ENCODE measurements at places on chromosomes 6 and 20.

DNA sequence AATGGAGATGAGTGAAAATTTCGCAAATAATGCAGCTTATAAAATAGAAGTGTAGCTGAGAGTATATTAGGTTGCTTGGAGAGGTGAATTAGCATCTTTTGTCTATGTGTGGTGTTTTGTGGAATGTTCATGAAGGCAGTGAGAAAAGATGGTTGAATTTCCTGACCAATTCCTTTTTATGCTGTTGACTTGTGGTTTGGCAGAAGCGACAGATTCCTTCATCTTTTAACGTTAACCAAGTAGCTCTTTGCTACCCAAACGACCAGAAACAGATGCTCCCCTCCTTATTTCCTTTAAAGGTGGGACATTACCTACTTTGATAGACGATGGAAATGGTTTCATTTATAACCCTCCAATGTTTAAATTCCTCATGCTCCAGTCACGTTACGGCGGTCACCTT lies 390.5 kb downstream of the QKI start:
- DNase-seq, result no peak

GRCh38 chr6:165766457-165766856 lies 103.4 kb upstream of the PDE10A start:
- no peak for DNase-seq

DNA sequence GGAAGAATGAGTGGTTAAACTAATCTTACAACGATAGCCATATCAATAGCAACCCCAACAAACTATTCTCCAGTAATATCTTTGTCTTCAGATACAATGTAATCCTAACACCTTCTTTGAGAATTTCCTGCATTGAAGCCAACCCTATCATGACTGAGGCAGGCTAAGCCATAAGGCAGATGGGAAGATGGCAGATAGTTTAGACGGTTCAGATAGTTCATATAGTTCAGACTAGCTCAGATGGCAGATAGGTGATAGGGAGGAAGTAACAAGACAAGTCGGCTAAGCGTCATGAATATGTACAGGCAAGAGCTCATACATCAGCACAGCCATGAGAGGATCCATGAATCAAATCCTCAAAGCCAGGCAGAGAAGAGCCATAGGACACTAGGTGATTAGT lies 39.1 kb upstream of the BEND6 start:
- no peak for DNase-seq

- no peak for DNase-seq
Measured at GRCh38 chr6:159254186-159254585, 85.0 kb downstream of the FNDC1 start.

- DNase-seq, result no peak
Measured at GRCh38 chr20:52267418-52267817, 75.8 kb upstream of the ZFP64 start.

GRCh38 chr20:18256440-18257090 lies 31.8 kb upstream of the ZNF133 start:
- DNase-seq, result no peak

GRCh38 chr20:37230200-37230599 lies 31.4 kb downstream of the GHRH start:
- no peak for DNase-seq

DNA sequence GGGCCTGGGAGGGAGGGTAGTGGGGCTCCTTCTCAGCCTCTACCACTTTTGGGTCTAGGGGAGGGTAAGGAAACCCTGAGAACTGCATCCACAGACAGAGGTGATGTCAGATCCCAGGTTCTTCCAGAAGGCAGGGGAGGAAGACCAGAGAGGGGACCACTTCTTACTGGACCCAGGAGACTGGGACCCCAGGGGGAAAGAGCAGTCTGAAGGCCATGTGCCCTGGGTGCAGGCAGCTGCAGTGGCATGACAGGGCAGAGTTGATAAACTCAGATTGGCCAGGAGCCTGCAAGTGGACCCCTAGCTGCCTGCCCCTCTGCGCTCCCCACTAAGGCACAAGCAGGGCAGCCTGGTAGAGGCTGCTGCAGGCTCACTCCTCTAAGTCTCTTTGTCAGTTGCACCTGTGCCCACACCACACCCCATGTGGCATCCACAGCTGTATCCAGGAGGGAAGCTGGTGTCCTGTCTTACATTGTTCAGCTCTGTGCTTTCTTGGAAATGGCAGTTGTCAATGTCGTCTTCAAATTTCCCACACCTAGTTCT lies 2.7 kb downstream of the CST9L start:
- DNase-seq, result no peak

DNA sequence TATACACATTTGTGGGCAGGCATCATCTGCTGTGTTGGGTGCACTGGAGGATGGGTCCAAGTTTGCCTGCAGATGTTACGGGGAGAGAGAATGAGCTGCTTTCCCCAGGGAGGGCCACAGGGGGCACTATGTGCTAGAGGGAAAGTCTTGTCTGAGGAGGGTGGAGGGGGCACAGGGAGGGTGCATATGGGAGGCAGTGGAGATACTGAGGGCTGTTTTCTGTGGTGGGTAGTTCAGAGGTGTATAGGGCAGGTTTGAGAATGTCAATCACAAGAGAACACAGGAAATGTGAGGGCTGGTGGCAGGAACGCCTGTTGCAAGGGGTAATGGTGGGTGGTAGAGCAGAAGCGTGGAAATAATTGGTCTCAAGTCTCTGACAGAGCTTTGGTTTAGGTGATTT lies 7.7 kb upstream of the PTPRA start:
- DNase-seq, result peak; percentile 19

- no peak for DNase-seq
Measured at GRCh38 chr6:68506911-68507310, 128.2 kb upstream of the ADGRB3 start.

GRCh38 chr6:43499028-43499815 lies 10.9 kb downstream of the LRRC73 start:
- no peak for DNase-seq

- no peak for DNase-seq
Measured at GRCh38 chr6:36984581-36985416, 1.2 kb downstream of the MTCH1 start.

GRCh38 chr6:167116109-167116837 lies 6.6 kb upstream of the CCR6 start:
- no peak for DNase-seq

- no peak for DNase-seq
Measured at GRCh38 chr20:31652917-31653396, 15.2 kb downstream of the COX4I2 start.

GRCh38 chr6:34760108-34760507 lies 2.8 kb downstream of the SNRPC start:
- no peak for DNase-seq

GRCh38 chr6:34285448-34286164 lies 36.8 kb upstream of the SMIM29 start:
- no peak for DNase-seq

DNA sequence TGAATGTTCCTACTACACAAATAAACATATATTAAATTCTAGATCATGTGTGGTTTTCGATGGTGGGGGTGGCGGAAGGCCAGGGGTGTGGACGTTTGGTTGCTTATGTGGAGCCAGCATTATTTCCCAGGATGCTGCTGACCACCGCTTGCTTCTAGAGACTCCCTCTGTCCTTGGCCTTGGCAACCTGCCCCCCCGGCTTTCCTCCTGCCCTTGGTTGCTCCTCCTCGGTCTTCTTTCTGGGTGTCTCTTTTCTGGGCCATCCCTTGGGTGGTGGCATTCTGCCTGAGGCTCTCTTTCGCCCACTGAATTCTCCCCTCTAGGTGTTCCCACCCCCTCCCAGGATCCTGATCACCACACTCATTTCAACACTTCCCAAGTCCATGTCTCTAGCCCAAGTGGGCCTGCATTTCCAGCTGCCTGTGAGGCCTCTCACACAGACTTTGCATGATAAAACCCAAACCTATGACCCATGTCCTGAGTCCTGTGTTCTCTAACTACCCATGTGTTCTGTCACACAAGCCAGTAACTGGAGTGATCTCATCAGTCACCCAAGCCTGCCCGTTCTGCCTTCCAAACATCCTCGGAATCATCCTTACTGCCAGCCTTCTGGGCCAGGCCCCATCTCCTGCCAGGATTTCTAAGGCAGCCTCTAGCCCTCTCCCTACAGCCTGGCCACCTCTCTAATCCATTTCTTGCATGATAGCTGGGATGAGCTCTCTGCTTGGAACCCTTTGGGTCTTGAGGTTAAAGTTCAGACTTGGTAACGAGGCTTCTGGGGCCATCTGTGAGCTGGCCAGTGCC lies 71.2 kb downstream of the CDS2 start:
- DNase-seq, result no peak

- DNase-seq, result no peak
Measured at GRCh38 chr6:26594131-26594498, 2.6 kb upstream of the ABT1 start.

DNA sequence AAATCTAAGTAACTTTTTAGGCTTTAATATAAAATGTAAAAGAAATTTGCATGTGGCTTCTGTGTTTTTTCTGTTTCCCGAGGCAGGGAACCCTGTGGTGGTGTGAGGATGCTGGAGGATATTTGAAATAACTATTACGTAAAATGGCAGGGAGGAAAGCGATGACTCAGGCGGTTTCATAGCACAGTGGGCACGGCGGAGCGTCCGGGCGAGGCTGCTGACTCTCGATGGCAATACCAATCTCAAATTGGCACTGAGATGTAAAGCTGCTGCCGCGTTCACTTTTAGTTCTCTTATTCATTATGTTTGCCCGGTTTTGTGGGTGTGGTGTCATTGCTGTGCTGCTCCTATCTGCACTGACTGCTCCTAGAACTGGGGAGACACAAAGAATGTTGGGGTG lies 254.3 kb downstream of the THBS2 start:
- DNase-seq, result no peak

DNA sequence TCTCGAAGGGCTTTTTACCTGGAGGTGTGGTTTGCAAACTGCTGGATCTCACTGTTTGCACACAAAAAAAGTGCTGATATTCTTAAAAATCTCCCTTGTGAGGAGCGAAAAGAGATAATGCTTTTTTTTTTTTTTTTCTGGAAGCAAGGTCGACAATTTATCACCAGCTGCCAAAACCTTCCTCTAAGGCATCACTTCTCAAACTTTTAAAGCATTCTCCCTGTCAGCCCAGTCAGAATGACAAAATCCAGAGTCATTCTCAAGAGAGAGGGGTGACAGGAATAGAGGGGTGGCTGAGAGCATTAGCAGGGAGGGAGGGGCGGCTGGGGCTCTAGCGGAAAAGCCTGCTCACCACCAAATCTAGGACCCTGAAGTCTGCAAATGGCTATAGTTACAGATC lies 137.2 kb upstream of the ARMC2 start:
- DNase-seq, result no peak

DNA sequence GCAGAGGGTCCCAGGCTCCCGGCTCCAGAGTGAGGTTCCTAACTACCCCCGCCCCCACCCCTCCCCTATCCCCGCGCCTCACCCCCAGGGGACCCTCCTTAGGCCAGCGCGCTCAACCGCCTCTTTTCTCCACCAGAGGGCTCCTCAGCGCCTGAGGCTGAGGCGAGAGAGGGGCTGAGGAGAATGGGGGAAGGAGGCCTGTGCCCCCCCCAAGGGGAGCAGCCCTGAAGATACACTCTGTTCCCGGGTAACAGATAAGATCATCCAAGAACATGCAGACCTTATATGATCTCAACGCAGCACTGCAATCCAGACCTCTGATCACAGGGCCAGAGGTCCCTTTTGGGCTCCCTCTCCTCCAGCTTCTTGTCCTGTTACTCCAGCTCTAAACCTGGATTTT lies 43.3 kb upstream of the MRPS10 start:
- no peak for DNase-seq

GRCh38 chr6:105836889-105837288 lies 249.2 kb upstream of the PRDM1 start:
- DNase-seq, result no peak

DNA sequence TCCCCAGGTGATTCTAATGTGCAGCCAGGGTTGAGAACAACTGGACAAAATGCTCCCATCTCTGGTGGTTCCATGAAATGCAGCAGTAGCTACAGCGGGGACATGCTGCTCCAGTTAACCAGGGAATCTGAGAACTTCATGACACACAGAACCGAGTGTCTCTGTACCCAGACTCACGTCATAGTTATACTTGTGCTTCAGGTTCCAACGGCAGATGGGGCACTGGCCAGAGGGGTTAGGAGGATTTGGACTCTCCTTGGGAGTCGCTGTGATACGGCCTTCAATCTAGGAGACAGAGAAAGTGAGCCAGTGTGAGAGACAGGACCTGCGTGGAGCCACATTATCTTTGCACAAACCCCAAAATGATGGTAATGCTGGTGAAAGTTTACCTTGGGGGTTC lies 9.2 kb downstream of the MRPS18A start:
- no peak for DNase-seq

Data from stimulated activated CD4-positive, alpha-beta T cell treated with anti-CD3 and anti-CD28 coated beads, Interleukin-1b, Interleukin-23, amount 100 ng/mL, for 1 hour (primary cell).